ENCODE measurements at places on chromosomes 5 and 9.

GRCh38 chr5:1507961-1508658 lies 15.7 kb downstream of the LPCAT1 start:
- DNase-seq: no peak

- DNase-seq: no peak
These were observed 25.6 kb upstream of the ANKRD33B start for GRCh38 chr5:10538103-10538788.

GRCh38 chr9:126468141-126468825 lies 141.7 kb downstream of the MVB12B start:
- no peak for DNase-seq

- DNase-seq: no peak
These were observed 70.8 kb upstream of the FAM174A start for GRCh38 chr5:100464418-100464817.

- no peak for DNase-seq
These were observed 26.2 kb upstream of the LTC4S start for GRCh38 chr5:179767496-179768100.
